ENCODE measurements at places on chromosomes 6 and 20.

- DNase-seq, result no peak
Measured at GRCh38 chr6:161274488-161274858, 612 bp upstream of the AGPAT4 start.

GRCh38 chr20:59165396-59165795, 1.8 kb downstream of the ZNF831 start:
- no peak for DNase-seq

- DNase-seq, result no peak
Measured at GRCh38 chr20:35297155-35297554, 4.9 kb upstream of the FAM83C start.

DNA sequence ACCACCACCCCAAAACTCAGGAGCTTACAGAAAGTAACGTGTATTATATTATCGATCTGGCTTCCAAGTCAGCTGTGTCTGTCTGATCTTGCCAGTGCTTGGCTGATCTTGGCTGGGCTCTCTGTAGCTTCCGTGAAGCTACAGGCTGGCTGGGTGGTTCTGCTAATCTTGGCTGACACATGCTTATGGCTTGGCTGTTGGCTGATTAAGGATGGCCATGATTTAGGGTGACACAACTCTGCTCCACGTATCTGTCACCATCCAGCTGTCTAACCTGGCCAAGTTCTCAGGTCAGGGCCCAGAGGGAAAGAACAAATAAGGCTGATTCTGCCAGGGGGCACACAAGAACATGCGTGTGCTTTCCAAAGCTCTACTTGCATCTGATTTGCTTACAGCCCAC, 64.7 kb upstream of the PRL start:
- no peak for DNase-seq

DNA sequence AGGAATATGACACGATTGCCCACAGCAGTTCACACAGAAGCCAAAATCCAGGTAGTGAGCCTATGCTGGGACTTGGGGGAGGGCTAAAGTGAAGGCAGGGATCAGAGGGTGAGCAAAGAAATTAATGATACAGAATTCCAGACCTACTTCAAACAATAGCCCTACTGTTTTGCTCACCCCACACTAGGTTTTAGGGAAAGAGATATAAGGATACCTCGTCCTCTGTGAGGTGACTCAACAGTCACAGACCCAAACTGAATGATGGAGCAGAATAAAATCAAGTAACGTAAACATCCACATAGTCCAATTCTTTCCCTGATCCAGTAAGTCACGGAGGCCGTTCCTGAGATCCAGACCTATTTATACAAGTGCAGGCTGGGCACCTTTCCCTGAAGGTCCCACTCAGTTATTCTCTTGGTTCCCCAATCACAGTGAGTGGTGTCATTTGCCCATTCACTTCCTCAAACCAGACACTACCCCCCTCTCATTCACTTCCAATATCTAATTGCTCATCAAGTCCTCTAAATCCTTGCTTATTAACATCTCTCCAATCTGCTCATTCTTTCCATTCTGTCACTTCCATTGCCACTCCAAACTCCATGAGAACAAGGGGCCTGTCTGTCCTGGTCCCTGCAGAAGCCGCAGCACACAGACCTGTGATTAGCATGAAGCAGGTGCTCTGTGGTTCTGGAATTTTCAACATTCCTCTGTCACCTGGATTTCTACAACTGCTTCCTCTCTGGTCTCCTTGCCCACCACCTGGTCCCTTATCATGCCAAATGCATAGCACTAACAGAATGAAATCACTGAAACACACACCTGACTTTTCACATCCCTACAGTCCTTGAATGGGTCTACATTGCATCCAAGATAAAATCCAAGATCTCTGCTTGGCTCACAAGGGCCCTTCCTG, 55.9 kb downstream of the ATXN1 start:
- DNase-seq, result no peak

DNA sequence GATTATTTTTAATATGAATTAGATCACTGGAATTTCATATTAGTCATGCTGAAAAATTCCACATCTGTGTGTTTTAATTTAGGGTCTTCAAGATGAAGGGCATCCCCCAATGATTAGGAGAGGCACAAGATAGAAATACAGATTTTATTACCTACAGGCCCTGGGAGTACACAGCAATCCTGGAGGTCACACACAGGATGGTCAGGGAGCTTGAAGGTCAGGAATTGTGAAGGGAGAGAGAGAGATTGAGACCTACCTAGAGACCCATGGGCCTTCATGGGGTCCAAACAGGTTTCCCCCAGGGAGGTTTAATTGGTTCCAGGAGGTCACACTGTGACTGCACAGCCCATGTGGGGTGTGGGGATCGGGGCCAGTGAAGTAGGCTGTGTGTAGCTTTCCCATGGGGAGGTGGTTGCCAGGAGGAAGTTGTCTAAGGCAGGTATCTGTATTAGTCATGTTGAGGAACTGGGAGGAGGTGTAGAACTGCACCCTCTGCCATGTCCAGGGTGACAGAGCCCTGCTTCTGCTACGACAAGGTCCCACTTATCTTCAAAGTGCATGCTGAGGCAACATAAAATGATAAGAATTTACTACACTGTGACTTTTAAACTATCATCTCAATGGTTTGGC, 18.3 kb downstream of the SNX9 start:
- DNase-seq, result no peak

GRCh38 chr6:28349892-28350737, at the start of gene ZKSCAN3:
ZKSCAN3 (plus strand) TSS chr6:28349947; CDS start chr6:28359587, 9,640 bp downstream.
- DNase-seq, result peak; percentile 83

- DNase-seq, result no peak
Measured at GRCh38 chr6:156316583-156317125, 460.5 kb upstream of the ARID1B start.

- DNase-seq, result no peak
Measured at GRCh38 chr6:140641412-140641811, 1267.0 kb upstream of the CITED2 start.

GRCh38 chr20:1225263-1225782, 521 bp upstream of the RAD21L1 start:
- peak; percentile 62 for DNase-seq

GRCh38 chr20:29790510-29790909, 1467.0 kb upstream of the DEFB115 start:
- no peak for DNase-seq

GRCh38 chr20:59455402-59456341, 148.7 kb upstream of the PHACTR3 start:
- peak; percentile 55 for DNase-seq

DNA sequence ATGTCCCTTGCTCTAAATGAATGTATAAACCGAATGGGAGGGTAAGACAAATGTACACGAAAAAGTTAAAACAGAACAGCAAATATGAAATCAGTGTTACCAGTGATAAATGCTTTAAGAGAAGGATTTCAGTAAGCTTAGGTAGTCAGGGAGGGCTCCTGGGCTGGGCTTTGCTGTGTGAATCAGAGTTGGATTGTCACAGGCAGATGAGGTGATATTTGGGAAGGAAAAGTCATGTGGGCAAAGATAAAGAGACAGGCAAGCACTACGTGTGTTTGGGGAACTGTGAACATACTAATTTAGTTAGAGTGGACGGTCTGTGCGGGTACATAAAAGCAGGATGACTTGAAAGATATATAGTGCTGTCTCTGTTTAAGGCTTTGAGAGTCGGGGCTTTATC, 114.8 kb downstream of the CRYBG1 start:
- DNase-seq, result no peak

DNA sequence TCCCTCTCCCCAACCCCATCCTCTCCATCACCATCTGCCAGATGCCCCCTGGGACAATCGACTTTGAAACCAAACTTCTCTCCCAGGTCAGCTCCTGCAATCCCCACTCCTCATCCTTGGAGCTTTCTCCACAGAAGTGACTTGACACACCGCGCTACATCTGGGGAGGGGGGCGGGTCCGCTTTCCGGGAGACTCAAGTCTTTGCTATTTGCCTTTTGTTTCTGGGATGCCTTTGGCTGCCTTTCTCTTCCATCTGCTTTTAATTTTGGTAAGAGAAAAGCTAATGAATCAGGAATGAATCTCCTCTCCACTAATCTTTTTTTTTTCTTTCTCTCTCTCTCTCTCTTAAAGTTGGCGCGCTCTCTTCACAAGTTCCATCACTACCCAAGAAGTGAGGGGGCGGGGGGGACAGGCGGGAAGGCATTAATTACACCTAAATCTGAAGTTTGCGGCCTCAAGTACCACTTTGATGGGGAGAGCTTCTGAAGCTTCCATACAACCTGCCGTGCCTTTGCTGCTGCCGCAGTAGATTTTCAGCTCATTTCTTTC, 664 bp upstream of the TPBG start:
- peak; percentile 20 for DNase-seq

DNA sequence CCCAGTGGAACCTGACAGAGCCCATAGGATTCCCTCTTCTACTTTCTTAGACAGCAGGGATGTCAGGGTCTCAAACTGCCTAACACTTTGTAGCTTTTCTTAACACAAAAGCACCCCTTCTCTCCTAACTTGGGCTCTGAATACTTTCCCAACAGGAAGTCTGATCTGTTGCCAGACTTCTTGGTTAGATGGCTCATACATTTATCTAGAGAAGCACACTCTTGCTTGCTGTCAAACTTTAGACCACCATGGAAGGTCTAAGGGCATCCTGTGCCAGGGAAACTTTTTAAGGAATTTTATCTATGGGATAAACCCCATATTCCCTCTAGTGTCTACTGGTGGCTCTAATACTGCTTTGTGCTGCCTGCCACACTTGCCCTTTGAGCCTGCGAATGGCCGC, 3.3 kb upstream of the C6orf136 start:
- DNase-seq, result no peak

- DNase-seq, result peak; percentile 86
Measured at GRCh38 chr20:21100578-21101452, 5.3 kb downstream of the LINC00237 start.

DNA sequence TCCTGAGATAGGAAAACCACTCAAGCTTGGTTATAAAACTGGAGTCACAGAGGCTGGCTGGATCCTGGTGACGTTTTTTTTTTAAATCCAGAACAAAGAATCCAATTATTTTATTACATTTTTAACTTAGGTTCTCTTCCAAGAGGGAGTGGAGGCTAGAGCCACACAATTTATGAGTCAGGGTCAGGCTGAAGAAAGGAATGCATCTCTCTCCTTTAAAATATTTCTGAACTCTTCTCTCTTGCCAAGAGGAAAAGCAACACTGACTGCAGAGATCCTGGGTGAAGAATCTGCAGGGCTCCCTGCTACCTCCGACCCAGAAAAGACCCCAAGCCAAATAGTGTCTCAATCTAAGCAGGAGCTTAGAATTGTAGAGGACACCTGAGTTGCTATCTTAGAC, 88.5 kb upstream of the SSTR4 start:
- DNase-seq, result no peak

DNA sequence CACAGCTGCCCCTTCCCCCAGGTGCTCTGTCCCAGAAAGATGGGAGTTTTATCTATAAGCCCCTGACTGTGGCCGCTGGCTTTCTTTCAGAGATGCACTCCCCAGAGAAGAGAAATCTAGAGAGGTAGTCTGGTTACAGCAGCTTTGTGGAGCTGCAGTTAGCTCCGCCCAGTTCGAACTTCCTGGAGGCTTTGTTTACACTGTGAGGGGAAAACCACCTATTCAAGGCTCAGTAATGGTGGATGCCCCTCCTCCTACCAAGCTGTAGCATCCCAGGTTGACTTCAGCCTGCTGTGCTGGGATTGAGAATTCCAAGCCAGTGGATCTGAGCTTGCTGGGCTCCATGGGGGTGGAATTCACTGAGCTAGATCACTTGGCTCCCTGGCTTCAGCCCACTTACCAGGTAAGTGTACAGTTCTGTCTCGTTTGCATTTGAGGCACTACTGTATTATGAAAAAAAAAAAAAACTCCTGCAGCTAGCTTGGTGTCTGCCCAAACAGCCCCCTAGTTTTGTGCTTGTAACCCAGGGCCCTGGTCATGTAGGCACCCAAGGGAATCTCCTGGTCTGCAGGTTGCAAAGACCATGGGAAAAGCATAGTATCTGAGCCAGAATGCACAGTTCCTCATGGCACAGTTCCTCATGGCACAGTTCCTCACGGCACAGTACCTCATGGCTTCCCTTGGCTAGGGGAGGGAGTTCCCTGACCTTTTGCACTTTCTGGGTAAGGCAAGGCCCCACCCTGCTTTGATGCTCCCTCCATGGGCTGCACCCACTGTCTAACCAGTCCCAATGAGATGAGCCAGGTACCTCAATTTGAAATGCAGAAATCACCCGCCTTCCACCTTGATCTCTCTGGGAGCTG, 275.0 kb downstream of the CENPW start:
- peak; percentile 72 for DNase-seq

- DNase-seq, result no peak
Measured at GRCh38 chr20:60862601-60863000, 389.5 kb upstream of the CDH4 start.

GRCh38 chr6:135439549-135439948, 58.0 kb downstream of the AHI1 start:
- DNase-seq, result no peak

DNA sequence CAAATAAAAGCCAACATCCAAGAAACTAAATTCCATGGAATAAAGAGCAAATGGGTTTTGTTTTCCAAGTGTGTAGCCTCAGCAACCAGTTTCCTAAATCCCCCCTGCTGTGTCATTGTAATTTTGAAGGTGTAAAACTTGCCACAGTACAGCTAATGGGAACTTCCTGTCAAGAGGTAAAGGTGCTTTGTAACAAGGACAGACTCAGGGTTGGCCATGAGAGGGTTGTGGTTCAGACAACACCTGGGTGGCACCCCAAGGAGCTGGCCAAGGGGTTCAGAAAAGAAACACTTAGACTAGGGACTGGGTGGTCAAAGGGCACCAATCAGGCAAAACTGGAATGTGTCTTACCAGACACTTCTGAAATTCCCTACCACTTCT, 52.4 kb upstream of the LYRM2 start:
- DNase-seq, result peak; percentile 43

DNA sequence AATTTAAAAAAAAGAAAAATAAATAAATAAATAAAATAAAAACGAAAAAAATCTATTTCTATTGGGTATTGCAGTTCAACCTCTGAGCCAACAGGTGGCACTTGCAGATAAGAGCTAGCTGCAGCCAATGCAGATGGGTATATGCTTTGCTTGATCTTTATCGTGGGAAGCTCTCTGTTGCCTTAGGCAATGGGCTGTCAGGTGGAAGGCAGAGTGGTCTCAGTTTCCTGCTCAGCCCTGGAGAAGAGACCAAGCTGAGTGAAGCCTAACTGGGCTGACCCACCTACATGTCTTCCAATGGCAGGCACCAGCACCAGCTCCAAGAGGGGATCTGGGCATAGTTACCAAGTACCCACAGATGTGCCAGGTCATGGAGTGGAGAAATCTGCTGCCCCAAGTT, 95.0 kb downstream of the AK9 start:
- DNase-seq, result peak; percentile 71

GRCh38 chr6:135094403-135094821, 39.8 kb upstream of the HBS1L start:
- no peak for DNase-seq

DNA sequence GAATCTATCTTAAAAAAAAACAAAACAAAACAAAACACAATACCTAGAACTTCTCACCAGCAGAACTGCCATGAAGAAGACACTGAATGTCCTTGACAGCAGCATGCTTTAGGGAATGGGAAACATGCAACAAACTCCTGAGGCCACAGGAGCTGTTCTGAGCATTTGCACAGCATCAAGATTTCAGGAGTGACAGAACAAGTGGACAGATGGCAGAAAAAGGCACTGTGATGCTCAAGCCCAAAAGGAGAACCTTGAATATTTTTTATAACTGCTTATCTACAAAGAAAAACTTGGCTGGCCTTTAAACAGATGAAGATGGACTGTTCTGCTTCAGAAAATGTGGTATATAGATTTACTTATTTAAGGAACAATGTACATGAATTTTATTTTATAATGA, 158.9 kb downstream of the RALGAPA2 start:
- no peak for DNase-seq

Measured in ELF-1 (cell line).